ENCODE measurements at places on chromosomes 16 and 17.

GRCh38 chr16:30829130-30830071 is 42.4 kb upstream of the ZNF629 start:
- DNase-seq, result no peak

DNA sequence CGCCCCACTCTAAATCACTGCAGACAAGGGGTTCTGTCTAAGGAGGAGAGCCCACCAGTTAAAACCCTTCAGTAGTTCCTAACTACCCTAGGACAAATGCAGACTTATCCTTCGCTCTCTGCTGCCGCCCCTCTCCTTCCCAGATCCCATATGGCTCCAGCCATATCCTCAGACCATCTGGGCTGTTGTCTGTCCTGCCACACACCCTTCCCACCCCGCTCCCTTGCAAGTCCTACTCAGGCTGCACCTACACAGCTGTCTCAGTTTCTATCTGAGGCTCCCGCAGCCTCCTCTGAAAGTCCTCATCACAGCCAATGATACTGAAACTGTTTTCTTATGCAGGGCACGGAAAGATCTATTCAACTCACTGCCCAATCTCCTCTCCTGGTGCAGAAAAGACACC is 720 bp upstream of the BCKDK start:
- no peak for DNase-seq

DNA sequence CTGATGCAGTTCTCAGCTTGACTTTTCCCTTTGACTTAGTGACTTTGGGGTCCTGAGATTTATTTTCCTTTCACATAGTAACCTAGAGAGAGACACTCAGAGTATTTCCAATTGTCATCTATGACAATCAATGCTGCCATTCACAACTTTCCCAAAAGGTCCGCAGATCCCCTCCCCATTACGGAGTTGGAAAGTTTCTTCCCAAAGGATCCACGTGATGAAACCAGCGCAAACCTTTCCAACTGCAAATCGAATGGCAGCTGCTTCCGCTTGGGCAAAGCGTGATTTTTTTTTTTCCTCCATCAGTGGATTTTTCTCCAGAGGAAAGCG is 538 bp upstream of the FCSK start:
- no peak for DNase-seq

- no peak for DNase-seq
Observed at GRCh38 chr16:81567987-81568748, 123.6 kb downstream of the CMIP start.

GRCh38 chr16:49837688-49838410 is 18.1 kb downstream of the ZNF423 start:
- no peak for DNase-seq
